ENCODE measurements at places on chromosomes 3 and 15.

- DNase-seq = no peak
These were observed 1438.2 kb downstream of the ZPLD1 start for GRCh38 chr3:103873021-103873420.

GRCh38 chr3:22392859-22393258, 641.8 kb upstream of the ZNF385D start:
- DNase-seq = no peak

DNA sequence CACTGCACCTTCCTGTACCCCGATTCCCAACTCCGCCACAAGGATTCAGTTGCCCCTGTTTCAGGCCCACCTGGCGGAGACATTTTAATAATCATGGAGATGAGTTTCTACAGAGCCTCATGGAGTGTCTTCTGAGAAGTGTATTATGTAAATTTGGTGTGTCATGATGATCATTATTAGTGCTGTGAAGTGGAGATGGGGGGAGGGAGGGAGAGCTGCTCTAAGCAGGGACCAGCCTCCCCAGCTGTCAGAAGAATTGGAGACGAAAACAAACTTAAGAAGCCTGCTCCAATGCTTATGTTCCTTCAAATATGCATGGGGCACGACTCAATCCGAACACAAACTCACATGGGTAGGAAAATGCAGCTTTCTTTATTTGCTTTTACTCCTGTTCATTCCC, 127.8 kb downstream of the EPHB1 start:
- no peak for DNase-seq

DNA sequence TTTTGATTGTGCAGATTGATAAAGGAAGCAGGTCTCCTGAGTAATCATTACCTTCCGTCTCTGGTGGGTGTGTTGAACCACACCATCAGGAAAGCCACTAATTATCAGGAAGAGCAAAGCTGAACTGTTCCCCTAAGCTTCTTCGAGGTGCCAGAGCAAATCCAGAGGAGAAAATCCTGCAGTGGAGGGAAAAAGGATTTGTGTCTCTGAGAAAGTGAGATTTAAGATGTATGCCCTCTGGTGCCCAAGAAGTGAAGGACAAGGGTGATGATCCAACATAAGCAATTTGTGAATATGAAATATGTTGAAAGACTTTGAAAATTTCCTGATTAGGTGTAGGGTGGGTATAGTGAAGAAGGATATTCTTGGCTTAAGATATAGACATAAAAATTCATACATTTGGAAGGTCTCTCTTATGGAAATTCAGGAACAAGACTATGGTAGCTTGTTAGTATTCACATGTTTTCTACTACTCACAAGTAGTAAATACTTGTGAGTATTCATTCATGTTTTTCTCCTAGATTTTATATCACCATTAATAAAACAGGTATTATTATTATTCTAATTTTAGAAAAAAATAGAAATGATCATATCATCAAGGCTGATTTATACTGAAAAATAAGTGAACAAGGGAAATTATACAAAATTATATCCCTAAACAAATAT, 34.8 kb downstream of the COMMD2 start:
- no peak for DNase-seq

DNA sequence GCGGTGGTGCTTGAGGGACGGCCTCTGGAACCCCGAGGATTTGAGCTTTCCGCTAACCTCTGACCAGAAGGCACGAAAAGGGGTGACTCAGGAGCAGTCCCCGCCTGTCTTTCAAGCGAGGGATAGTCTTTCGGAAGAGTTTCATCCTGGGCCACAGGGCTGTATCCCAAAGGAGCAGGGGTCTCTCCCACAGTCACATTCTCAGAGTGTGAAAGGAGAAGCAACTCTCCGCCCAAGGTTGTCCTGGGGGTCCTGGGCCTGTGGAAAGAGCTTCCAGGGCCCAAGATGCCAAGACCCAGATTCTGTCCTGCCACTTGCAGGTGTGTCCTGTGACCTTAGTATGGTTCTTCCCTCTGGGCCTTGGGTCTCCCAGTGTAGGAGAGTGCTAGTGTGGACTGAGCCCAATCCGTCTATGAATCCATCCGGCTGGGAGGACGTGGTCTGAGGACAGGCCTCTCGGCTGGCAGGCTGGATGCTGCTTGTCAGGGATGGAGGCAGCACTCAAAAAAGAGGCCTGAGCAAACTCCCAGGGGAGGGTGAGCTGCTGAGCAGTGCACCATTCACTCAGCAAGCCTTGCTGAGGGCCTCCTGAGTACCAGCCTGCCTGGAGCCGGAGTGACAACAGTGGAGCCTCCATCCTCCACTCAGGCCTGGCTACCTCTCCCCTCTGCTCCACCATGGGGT, 1.6 kb upstream of the DUSP7 start:
- no peak for DNase-seq

DNA sequence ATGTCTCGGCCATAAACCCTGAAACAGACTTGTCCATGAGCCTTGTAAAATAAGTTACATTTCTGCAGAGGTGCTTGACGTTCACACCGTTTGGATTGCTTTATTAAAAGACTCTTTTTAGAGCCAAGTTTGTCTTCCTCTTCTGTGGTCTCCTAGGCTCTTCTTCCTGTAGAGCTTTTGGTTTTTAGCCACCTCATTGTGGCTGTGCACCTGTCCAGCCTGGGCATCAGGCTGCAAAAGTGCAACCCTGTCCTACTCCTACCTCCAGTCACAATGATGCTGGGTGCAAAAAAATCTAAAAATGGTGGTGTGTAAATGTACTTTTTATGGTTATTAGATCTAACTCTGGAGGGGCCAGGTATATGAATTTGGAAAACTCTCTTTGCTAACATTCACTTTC, 2.8 kb upstream of the RIOX2 start:
- DNase-seq = no peak

DNA sequence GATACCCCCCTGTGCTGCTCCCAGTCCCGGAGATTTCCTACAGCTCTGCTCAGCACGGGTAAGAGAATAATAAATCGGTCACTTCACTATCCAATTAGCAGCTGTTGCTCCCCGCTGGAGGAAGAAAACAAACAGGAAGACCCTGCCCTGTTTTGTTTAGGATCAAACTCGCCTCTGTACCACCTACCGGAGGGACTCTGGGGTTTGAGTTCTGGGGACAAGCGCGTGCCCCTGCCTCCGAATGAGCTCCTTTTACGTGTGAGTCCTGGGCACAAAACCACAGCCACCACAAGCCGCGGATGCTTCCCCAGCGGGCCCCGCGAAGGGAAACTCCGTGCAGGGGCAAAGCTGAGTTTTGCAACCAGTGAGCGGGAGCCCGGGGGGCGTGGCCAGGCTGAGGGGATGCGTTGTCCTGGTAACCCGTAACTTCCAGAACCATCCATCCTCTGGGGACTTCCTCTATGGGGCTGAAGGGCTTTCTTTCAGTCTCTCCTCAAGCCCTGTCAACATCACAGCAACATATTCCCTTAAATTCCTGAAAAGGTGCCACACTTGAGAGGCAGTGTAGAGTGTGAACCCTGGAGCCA, 315.7 kb upstream of the PROK2 start:
- DNase-seq = peak; percentile 74

DNA sequence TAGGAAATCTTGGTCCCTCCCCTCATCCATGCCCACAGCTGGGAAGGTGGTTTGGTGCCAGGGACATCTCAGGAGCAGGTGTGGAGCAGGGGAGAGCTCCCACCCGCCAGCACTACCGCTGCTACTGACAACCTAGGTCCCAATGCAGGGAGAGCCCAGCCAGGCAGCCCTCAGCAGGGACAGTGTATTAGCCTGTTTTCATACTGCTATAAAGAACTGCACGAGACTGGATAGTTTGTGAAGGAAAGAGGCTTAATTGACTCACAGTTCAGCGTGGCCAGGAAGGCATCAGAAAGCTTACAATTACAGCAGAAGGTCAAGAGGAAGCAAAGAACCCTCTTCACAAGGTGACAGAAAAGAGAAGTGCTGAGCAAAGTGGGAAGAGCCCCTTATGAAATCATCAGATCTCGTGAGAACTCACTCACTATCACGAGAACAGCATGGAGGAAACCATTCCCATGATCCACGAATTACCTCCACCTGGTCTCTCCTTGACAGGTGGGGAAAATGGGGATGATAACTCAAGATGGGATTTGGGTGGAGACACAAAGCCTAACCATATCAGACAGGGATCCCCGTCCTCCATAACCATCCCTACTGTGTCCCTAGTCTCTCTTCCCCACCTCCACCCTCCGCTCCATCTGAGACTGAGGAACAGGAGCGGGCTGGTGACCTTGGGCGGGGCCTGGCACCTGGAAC, 218.6 kb downstream of the TBC1D2B start:
- no peak for DNase-seq

DNA sequence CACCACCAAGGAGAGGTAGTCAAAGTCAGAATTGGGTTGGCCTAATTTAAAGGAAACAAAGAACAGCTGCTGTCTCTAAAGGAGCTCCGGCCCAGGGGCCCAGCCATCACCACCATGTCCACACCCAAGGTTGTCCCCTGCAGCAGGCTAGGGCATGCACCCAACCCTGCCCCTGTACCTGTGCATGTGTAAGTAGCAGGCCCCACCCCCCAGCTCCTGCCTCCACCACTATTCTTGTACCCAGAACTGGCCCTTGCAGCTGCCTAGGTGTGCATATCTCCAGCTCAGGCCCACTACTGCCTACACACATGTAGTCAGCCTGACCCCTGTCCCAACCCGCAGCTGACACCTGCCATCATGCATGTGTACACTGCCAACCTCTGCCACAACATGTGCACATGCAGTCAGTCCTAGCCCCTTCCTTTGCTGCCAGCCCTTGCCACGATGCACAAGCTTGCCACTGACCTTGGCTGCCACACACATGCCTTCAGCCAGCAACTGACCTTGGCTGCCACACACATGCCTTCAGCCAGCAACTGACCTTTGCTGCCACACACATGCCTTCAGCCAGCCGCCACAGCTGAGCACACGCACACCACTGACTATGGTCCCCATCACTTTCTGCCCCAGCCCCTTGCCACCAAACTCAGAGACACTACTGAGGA, 39.7 kb downstream of the FGF12 start:
- DNase-seq = no peak

- no peak for DNase-seq
These were observed 1.7 kb downstream of the TJP1 start for GRCh38 chr15:29820394-29821154.

GRCh38 chr3:49812916-49813496, 747 bp downstream of the UBA7 start:
- no peak for DNase-seq

DNA sequence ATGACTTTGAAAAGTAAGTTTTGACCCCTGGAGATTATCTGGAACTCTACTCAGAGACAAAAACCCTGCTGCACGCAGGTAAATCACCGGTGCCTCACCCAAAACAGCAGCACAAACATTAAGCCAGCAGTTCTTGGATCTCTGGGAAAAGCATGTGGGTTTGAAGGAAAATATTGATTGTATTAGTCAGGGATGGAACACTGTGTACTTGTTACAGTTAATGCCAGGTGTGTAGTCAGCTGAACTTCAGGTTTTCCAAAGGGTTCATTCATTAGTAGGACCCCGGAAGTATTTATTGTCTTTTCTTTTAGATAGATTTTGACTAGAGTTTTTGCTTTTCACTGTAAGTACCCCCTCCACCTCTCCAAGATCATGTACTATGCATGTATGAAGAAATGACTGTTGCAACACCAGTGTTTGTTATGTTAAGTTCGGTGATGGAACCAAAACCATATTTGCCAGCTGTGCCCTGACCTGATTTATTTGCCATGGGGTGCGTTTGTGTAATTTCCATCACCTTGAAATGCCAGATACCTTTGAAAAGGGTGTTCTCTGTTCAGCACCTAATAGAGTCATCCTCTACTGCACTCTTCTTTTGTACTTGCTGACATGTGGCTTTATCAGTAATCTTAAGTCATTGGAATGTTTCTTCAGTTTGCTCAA, 14.5 kb downstream of the ARHGEF26 start:
- no peak for DNase-seq

DNA sequence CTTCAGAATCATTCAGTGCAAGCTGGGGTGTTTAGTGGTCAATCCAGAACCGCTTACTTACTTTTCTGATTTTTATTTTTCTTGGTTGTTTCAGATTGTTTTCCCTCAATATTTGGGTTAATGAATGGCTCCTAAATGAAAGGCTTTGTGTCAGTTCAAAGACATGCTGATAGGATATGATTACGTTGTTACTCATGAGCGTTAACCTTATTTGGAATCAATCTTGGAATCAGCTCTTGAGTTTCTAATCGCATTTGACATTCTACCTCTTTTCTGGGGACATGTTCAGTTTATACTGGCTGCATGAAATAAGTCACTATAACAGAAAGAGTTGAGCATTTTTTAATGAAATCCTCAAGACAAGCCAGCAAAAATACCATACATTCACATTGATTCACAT, 50.2 kb downstream of the ATP11B start:
- no peak for DNase-seq

GRCh38 chr3:161977063-161977462, 480.5 kb downstream of the OTOL1 start:
- no peak for DNase-seq

- DNase-seq = peak; percentile 34
These were observed 4.2 kb upstream of the PLEKHO2 start for GRCh38 chr15:64837502-64837901.

DNA sequence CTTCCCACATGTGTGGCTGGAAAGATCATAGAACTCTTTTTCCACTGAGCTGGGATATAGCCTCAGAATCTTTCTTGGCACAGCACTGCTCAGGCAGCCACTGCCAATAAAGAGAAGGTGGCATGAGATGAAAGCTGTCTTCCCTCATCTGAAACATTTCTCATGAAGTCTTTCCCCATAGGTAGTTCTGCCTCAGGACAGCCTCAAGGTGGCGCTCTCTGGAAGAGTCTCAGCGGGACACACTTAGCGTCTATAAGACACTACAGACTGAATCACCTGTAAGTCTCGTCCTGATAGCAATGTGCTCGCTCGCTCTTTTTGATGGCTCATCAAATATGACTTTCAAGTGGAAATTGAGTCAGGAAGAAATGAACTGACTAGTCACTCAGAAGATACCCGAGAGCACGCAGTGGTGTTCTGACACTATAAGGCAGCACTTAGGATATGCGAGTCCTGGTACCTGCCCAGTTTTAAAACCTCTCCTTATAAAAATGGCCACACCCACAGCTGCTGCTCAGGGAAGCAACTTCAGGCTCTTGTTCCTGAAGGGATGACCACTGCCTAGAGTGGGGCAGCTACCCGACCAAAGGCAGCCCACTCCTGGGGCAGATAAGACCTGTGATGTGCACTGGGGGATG, 269.5 kb downstream of the SUCLG2 start:
- DNase-seq = peak; percentile 20

- DNase-seq = no peak
These were observed 90.8 kb downstream of the LRIG1 start for GRCh38 chr3:66409771-66410754.

GRCh38 chr3:8836096-8836495, 66.7 kb upstream of the OXTR start:
- no peak for DNase-seq

All from activated CD4-positive, alpha-beta T cell treated with anti-CD3 and anti-CD28 coated beads for 4 hours (primary cell).